ENCODE measurements at places on chromosomes 3 and 15.

DNA sequence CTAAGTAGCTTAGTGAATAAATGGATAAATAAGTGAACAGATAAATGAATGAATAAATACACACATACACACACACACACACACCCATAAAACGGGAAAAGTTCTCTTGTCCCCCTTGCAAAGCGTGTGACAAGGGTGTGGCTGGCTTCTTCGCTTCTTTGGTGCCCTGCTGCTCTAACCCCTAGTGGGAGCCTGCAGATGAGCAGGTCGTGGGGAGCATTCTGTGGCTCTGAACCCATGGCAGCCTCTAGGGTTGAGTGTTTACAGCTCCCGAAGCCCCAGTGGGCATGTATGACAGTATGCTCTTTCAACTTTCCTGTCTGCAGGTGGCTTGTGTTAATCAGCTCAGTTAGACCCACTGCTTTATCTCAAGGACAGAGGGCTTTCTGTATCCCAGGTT is 582.3 kb downstream of the EDEM1 start:
- DNase-seq, result no peak

DNA sequence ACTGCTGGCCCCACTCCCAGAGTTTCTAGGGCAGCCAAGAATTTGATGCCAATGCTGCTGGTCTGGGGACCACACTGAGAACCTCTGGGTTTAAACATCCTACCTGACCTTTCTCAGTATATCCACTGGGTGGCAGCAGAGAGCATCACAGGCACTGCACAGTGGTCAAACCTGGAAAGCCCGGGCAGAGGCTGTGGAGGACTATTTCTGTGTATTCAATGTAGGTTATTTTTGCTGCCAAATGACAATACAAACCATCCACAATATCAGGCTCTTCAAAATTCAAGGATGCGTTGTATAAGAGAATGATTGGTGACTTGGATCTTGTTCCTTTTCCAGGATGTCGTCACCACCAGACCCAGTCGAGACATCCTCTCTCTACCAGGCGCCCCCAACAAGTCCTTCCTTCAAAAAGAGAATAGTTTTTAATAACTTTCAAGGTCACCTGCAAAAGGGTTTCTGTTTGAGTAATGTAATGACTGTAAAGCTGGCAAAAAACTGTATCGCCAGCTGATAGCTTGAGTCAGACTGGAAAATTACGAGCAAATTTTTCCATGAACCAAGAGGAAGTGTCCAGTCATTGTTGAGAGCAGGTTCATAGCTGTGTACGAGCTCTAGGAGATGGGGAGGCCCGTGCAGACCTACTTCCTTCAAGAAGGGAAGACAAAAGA is 30.5 kb upstream of the MYZAP start:
- DNase-seq, result peak; percentile 15

GRCh38 chr3:180447136-180447535 is 154.8 kb upstream of the TTC14 start:
- no peak for DNase-seq

GRCh38 chr3:115018694-115019093 is 128.4 kb downstream of the ZBTB20 start:
- no peak for DNase-seq

- DNase-seq, result no peak
Measured at GRCh38 chr15:76432604-76433003, 96.0 kb downstream of the ISL2 start.

GRCh38 chr3:49805367-49805782 is 2.3 kb downstream of the INKA1 start:
- DNase-seq, result no peak

GRCh38 chr3:65412588-65412987 is 626.1 kb downstream of the MAGI1 start:
- no peak for DNase-seq

GRCh38 chr15:45442507-45443135 is 64.3 kb upstream of the GATM start:
- DNase-seq, result no peak

DNA sequence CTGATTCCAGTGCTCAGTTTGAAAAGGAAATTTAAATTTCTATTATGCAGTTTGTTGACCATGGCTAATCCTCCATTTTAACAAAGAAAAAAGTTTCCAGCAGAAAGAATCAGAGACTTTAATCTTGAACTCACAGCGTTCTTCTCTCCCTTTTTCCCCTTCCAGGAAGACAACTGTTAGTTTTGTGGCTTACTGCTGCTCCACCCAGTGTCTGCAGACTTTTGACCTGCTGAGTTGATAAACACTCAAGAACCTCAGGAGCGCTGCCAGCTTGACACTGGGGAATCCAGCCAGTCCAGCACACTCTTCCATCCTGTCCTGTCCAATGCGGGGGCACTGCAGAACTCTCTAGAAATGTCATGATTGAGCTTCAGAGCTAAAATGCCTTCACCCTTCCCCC is 134.6 kb downstream of the LRRC28 start:
- no peak for DNase-seq

DNA sequence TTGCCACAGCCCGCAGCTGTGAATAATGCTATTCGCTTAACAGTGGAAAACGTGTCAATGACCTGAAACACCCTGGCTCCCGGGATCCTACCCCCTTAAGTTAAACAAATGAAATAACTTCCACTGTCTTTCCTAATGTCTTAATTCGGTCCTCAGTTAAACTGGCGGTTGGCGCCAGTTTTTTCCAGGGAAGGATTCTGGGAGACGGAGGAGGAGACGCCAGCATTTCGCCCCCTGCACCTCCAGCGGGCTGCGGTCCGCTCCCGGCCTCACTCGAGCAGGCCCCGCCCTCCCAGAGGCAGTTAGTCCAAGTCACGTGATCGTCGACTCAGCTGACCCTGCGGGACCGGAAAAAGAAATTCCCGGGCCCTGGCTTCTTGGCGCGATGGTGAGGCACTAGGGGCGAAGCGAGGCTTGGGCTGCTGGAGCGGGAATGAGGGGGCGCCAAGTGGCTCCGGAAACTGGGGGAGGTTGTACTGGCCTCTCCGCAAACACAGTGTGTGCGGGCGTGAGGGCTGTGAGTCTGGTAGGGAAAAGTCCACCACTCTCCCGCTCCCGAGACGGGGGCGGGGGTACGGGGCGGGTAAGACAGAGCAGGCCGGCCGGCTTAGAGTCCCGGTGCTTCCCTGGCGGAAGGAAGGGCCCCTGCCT is at the start of gene COMMD4:
COMMD4 (plus strand) TSS at position 359 of the 651 bp plus-strand sequence; CDS start at position 386, 27 bp downstream.
- peak; percentile 60 for DNase-seq

DNA sequence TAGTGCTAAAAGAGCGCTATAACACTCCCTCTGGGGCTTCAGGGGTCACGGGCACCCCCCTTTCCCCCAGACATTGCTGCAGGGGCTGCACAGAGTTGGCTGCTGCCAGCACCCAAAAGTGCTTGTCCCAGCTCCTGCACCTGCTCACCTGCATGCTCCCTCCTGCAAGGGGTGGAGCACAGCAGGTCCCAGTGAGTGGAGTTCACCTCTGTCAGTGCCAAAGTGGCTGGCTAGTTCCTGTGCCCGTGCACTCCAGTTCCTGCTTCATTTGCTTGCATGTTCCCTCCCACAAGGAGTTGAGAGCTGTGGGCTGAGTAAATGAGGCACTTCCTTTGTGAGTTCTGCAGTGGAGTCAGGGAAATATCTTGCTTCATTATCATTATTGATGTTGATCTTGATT is 476.9 kb downstream of the SQOR start:
- no peak for DNase-seq

DNA sequence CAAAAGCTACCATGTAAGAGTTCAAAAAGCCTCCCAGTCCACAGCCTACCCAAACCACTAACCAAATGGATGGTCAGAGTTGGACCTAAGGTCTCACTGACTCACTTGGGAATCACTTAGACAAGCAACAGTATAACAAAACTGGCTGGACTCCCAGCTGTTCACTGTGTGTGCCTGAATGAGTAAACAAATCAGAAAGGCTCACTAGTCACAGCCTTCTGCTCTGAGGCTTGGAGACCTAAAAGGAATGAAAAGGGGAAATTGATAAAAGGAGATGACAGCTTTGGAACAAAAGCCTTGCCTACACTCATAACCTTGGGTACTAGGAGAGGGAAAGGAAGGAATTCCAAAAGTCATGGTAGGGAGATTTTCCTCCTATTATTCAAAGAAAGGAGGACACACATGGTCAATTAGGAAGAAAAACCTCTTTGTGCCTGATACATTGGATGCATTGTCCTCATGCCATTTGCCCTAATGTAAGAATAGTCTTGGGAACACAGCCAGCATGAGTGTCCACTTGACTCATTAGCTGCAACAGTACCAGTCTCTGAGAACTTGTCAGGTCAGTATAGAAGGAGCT is 92.3 kb downstream of the FRMD5 start:
- DNase-seq, result no peak

GRCh38 chr3:24162929-24163328 is 217.8 kb downstream of the NR1D2 start:
- DNase-seq, result no peak

DNA sequence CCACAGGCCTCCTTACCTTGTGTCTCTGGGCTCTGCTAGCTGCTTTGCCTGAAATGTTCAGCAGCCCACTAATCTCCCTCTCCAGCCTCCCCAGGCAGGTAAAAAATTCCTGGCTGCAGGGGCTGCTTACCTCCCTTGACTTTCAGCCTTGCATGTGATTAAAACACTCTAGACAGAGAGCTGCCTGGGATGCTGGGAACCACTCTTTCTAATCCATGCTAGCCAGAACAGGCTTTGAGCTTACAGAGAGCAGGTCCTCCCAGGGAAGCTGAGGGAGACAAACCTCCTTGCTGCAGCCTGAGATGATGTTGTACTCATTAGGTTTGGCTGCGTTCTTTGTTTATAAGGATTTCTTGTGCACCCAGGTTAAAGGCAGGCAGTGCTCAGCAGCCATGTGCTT is 33.7 kb upstream of the LIPC start:
- no peak for DNase-seq

- DNase-seq, result no peak
Measured at GRCh38 chr3:143064777-143065176, 54.8 kb upstream of the CHST2 start.

DNA sequence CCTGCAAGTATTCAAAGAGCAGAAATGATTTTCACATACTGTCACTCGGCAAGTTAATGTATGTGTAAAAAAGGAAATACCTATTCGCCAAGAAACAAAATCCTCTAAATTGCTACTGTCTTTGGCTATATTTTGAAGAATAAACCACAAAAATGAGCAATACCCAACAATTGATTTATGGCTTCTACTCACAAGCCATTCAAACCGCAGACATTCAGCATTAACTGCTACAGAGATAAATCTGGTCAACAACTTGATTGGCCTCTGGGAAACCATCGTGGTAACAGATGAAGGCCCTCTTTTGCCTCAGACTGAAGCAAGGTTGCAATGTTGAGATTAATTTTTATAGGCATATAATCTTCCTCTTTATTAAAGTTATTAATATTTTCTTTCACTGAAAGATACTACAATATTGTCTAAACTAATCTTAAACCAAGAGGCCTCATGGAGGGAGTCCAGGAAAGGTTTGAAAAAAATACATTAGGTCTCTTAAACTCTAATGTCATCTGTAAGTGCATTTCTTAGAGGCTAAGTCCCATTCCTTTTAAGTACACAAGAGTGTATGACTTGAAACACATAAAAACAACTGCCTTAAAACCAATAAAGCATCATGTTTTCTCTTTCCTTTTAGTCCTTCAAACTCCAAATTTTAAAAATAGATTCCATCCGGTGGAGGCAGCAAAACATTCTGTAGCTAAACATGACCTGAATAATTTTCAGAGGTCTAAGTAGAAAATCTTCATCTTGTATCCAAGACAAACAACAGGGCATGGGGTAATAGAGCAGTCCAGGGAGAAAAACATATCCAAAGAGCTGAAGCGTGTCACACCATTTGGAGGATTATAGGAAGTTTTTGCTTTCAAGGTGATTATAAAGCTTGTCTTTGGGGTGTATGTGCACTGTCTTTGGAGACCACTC is 162.4 kb upstream of the TGFBR2 start:
- no peak for DNase-seq

DNA sequence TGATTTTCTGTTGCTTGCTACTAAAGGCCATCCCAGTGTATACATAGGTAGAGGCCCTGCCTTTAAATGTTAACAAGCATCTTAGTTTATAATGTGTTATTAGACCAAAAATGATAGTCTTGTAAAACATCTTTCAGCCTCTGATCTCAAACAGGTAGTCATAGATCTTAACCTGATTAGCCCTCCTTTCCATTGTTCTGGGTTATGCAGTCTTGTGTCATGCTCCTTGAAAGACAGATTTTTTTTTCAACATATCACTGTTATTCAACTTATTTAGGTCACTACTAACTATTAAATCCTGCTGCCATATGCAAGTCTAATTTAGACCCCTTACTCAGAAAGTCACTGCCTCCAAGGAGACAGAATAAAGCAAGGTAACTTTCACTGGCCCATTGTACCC is 19.1 kb upstream of the CLDN16 start:
- no peak for DNase-seq

DNA sequence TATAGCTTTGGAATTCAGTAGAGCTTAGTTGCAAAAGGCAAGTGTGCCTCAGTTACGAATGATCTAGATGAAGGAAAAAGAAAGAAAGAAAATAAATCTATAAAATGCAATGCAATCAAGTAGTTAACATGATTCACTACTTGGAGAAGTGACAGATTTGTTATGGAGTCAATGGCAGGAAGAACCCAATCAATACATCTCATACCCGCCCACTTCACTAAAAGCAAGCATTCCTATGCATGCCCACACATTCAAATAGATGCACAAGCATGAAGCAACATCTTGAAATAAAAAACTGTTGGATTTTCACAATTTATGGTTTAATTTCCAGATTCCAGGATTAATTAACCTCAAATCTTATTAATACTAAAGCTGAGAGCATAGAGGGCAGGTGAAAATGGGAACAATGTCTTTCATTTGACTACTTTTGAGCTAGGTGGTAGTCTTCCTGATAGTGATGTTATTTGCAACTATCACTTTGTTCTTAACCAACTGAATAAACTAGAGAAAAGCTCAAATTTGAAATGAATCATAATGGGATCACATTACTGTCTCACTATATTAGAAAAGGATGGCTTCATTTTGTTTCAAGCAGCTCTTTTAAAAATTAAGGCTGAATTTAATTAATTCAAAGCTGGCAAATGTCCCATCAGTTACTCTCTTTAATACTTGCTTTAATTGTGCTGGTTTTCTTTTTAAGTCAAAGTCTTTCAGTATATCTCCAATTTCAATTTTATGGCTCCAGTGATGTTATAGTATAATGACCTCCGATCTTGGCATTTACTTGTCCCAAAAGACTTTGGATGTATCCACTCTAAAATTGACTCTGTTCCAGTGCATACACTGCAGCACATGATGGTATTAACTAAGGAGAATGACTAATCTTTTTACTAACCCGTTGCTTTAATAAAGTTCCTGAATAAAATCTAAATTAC is 46.7 kb upstream of the CCDC50 start:
- DNase-seq, result no peak

- DNase-seq, result no peak
Measured at GRCh38 chr3:134307425-134307824, 56.8 kb upstream of the RYK start.

- DNase-seq, result no peak
Measured at GRCh38 chr3:106473576-106474475, 605.0 kb upstream of the CBLB start.

DNA sequence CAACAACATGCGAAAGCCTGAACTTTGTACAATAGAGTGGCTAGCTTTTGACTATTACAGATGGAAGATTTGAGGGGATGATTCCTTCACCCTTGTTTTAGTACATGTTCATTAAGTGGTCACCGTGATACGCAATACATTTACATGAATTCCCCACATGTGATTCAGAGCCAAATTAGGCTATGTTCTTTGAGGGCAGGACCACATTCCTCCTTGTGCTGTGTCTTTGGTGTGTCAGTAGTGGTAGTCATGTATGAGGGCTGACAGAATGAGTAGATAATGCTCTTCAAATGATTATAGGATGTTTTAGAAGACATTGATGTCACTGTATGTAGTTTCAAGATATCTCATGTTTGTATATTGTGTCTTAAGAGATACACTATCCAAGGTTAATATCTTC is 12.1 kb downstream of the PTPRG start:
- DNase-seq, result no peak

Data from stimulated activated CD8-positive, alpha-beta memory T cell treated with anti-CD3 and anti-CD28 coated beads, Interleukin-15, amount 100 ng/mL, for 24 hours (primary cell).